ENCODE measurements at places on chromosomes 2 and 18.

- DNase-seq = no peak
Observed at GRCh38 chr2:55408098-55408882, 11.4 kb downstream of the CCDC88A start.

DNA sequence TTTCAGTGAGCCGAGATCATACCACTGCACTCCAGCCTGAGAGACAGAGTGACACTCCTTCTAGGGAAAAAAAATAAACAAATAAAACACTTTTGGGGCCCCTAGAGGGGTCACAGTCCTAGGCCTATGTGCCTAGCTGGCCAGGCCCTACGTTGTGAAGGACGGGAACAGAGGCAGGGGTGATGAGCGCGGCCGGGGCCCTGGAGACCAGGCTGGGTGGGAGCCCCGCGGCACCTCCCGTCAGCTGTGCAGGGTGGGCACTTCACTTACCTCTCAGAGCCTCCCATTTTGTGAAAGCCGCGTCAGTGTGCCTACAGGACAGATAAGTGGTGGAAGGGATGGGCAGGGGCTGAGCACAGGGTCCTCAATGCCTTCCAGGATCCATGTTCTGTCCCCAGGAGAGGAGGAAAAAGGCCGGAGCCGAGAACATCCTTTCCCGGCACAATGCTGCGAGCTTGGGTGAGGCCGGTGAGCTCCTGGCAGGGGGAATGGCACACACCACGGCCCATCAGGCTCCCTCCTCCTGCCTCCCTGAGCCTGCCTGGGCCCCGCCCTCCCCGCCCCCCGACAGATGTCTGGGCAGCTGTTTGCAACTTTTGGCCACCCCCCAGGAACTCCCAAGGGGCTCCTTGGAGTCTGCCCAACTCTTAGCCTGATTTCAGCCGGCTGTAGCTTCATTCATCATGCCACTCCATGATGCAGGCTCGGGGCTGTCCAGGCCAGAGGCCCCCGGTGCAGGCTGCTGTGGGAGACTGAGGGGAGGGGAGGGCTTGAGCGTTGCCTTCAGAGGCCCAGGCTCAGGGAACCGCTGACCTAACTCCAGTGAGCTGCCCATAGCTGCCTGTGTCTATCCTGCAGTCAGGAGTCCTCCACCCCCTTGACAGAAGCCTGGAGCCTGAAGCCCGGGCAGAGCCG is 196.5 kb downstream of the TFCP2L1 start:
- DNase-seq = no peak

GRCh38 chr2:219722276-219722879 is 94.9 kb downstream of the SLC4A3 start:
- DNase-seq = no peak

DNA sequence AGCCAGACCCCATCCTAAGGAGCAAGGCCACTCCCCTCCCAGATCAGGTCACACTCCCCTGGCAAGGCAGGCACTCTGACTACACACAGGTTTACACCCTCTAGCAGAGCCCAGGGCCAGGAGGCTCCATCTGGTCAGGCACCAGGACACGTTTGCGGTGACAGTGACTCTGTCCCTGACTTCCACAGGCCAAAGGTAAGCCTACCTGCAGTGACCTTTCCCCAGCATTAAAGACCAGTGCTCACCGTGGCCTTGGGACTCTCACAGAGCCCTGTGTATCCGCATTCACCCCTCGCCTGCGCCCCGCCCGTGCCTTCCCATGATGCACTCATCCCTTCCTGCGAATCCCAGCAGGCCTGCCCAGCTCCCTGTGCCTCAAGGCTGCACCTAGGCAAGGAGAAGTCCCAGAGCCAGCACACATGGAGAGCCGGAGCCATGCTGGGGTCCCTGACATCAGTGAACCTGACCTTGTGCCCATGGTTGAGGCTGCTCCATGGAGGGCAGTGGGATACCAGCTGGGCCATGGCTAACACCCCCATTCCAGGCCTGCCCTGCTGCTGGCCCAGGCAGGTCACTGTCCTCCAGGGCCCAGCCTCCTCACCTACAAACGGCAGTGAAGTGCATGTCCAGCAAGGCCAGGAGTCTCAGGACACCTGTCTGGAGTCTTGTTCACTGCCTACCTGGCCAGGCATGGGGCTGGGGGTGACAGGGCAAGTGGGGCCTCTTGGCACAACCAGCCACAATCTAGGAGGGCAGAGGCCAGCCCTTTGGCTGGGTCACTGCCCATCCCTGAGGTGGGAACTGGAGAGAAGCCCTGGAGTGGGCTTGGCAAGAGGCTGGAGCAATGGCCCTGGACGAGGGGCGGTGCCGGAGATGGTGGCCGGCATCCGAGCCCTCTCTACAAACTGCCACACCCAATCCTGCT is 3.0 kb downstream of the NEURL3 start:
- DNase-seq = peak; percentile 56

DNA sequence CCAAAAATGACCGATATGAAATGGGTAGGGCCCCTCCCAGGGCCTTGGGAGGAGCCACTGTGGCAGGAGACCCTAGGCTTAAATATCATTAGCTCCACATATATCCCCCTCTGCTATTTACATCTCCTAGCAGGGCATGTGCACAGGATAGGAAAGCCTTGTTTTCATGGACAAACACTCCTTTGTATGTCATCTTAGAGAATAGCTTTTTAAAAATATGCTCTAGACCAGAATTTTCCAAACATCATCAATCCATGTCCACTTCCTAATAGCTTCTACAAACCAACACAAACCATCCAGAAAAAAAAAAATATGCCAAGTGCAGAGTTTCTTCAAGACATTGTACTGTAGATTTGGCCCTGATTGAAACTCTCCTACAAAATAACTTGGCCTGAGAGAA is 10.8 kb downstream of the DAPL1 start:
- DNase-seq = no peak

DNA sequence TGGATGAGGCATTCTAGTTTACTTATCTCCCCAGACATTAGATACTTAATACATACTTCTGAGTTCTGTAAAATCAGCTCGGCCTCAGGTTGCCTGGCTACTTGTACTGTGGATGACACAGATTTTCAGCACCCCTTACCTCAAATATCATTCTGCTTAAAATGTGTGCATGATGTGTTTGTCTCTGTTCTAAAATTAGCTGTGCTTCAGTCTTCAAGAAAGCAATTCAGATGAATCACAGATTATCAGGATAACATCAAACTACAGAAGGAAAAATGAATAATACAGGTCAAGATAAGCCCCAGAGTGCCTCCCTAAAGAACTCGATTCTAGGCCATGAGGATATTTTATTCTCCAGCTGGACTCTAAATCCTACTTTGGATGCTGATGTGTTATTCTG is 21.3 kb upstream of the MAPRE2 start:
- DNase-seq = no peak

DNA sequence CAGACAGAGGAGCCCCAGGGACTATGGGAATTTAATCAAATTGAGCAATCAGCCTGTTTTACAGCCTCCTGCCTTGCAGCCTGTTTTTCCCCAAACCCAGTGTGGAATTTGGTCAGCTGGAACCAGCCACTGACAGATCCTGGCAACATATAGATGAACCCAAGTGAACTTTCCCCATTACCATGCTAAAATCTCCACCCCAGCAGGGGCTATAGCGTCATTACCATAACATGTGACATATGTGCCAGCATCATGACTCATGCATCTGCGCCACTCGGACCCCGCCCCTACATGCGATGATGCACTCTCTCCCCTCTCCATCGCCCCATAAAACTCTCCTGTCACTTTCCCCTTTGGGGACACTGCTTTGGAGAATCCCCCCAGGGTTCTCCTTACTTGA is 17.3 kb upstream of the FEZ2 start:
- DNase-seq = no peak

GRCh38 chr2:65687614-65688013 is 255.2 kb upstream of the SPRED2 start:
- DNase-seq = no peak

- no peak for DNase-seq
Observed at GRCh38 chr2:100853909-100854810, 34.2 kb downstream of the NPAS2 start.

DNA sequence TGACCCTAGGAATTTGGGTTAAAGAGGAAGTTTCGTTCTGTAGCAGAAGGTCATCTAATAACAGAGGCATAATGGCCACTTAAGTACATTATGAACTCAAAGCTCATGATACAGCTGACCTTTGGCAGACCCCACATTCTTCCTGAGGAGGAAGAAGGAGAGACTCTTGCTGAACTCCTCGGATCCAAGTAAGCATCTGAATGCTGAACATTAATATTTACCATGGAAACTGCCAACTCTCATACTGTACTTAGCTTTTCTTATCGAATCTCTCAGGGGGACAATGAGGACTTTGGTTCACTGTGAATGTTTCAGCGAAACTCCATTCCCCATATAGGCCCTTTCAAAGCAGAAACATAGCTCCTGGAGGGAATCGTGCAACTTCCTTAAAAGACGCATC is 781.4 kb upstream of the GYPC start:
- DNase-seq = no peak

GRCh38 chr2:184611361-184612085 is 13.2 kb downstream of the ZNF804A start:
- DNase-seq = no peak

- no peak for DNase-seq
Observed at GRCh38 chr18:36374262-36374661, 76.7 kb downstream of the FHOD3 start.

DNA sequence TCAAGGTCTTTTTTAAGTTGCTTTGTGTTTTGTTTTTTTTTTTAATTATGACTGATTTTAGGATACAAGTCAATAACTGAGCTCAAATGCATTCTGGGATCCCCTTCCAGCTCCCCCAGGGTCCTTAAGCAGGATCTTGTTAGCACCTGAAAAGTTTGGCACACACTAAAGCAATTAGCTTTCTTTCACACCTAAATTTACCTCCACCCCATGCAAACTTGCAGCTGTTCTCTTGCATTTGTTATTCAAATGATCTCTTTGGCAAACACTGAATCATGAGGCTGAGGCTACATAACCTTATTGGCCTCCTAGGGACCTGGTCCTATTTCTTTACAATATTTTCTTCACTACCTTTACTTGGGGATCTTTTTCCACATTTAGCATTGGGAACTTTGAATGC is 2026.1 kb upstream of the CELF4 start:
- DNase-seq = no peak

- no peak for DNase-seq
Observed at GRCh38 chr2:107719836-107720235, 106.9 kb upstream of the RGPD4 start.

DNA sequence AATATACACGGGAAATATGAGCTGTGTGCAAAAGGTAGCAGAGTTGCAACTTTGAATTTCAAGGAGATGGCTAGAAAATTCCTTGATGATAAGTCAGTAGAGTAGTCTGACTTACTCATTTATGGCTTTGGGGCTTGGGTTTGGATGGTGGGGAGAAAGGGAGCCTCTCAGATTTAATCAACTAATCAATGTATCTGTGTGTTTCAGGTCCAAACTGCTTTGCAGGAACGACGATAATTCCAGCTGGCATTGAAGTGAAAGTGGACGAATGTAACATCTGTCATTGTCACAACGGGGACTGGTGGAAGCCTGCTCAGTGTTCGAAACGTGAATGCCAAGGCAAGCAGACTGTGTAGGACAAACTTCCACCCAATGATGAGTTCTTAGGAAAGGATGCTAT is 164.6 kb downstream of the VWC2L start:
- DNase-seq = no peak

GRCh38 chr2:182887093-182887492 is 20.7 kb upstream of the FRZB start:
- DNase-seq = no peak

DNA sequence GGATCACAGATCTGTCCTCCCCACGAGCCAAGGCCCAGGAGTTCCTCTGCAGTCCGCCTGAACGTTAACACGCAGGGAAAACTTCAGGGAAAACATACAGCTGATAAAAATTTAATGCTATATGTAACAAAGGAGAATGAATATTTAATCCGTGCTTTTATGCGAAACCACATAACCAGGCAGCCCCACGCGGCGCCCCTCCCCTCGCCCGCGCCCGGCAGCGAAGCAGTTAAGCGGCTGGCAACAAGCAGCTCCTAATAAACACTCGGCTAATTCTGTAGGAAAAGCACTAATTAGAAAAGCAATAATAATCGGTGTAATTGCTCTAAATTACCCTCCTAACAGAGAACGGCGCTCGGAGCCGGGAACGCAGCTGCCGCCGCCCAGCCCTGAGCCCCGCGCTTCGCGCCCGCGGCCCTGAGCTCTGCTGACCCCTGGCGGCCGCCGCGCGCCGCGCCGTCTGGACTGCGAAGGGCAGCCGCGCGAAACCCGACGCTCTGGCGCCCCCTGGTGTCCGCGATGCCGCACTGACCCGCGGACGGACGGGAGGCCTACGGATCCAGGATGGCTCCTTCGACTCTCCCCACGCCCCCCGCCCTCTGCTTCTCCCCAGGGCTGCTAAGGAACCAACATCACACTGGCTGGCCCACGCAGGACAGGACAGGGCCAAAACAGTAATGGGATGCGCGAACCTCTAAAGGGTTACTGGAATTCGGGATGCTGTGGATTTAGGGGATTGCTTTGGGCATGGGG is 181.4 kb downstream of the SMAD2 start:
- peak; percentile 96 for DNase-seq

DNA sequence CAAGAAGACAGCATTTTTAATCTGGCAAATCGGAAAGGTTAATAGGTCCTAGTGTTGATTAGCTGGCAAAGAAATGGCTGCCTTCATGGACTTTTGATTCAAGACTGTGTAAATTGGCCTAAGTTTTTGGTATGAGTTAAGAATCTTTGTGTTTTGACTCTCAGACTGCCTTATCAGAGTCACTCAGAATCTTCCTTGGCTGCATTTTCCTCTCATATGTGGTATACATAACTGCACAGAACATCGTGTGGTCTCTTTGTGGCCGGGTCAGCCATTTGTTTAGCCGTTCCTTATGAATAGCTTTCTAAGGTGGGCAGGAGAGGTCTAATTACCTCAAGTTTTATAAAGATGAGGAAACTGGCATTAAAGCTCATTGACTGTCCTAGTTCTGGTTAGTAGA is 30.1 kb downstream of the CAB39 start:
- no peak for DNase-seq

- no peak for DNase-seq
Observed at GRCh38 chr2:126038861-126039260, 617.1 kb upstream of the GYPC start.

GRCh38 chr2:231926761-231927565 is 767 bp upstream of the NPPC start:
- no peak for DNase-seq

DNA sequence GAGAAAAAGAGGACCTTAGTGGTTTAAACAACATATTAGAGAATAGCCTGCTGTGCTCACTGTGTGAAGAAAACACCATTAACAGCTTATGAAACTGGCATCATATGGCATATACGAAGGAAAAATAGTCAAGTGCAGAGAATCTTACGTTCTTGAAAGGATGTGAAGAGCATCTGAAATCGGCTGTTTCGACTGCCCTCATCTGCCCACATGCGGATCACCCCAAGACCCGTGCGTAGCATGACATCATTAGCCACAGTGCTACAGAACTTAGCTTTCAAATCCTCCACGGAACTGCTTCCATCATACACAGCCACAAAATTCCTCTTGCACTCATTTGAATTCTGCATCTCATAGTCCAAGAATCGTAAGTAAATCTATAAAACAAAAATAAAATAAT is 84.3 kb downstream of the NETO1 start:
- DNase-seq = no peak

- DNase-seq = no peak
Observed at GRCh38 chr2:204452464-204453023, 92.7 kb upstream of the PARD3B start.
